T1000 (cell line): ENCODE measurements at places on chromosomes 7 and 10.

DNA sequence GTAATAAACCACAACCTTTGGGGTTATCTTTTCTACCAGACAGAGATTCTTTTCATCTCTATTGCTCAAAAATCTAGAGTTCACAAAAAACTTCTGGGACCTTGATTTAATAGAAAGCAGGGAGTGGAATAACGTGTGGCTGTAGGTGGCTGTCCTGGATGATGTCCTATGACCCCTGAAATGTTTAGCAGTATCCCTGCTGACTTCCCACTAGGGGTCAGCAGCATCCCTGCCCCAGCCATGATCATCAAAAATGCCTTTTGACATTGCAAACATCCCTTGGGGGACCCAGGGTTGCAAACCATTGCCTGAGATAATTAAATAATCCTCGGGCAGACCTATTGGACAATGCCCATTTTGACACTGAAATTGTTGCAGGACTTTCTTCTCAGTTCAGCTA lies 177.1 kb downstream of the USP6NL start:
- DNase-seq, result no peak

DNA sequence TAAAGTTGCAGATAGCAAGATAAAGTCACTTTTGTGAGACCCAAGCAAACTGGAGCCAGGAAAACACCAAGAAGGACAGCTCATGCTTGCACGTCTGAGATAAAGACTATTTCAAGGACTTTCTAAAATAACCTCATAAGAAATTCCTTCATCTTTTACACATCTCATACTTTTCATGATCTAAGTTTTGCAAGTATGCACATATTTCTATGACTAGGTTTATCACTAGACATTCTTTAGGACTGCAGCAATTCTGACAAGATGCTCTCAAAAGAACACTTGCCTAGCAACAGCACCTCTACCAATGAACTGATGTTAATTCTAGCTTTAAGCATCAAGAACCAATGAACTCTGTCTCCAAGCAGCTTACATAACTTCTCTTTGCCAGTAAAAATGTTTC lies 457.6 kb downstream of the SEMA3D start:
- no peak for DNase-seq

- no peak for DNase-seq
Observed at GRCh38 chr7:85030893-85031292, 156.0 kb downstream of the SEMA3D start.

- DNase-seq, result no peak
Observed at GRCh38 chr7:12814828-12815227, 127.4 kb downstream of the ARL4A start.

GRCh38 chr7:29494350-29494749 lies 69.3 kb upstream of the PRR15 start:
- no peak for DNase-seq

GRCh38 chr10:11865561-11865960 lies 42.4 kb downstream of the PROSER2 start:
- DNase-seq, result no peak

- no peak for DNase-seq
Observed at GRCh38 chr7:27737178-27737577, 2.8 kb upstream of the TAX1BP1 start.

GRCh38 chr10:32412499-32412853 lies 33.5 kb upstream of the CCDC7 start:
- DNase-seq, result no peak

DNA sequence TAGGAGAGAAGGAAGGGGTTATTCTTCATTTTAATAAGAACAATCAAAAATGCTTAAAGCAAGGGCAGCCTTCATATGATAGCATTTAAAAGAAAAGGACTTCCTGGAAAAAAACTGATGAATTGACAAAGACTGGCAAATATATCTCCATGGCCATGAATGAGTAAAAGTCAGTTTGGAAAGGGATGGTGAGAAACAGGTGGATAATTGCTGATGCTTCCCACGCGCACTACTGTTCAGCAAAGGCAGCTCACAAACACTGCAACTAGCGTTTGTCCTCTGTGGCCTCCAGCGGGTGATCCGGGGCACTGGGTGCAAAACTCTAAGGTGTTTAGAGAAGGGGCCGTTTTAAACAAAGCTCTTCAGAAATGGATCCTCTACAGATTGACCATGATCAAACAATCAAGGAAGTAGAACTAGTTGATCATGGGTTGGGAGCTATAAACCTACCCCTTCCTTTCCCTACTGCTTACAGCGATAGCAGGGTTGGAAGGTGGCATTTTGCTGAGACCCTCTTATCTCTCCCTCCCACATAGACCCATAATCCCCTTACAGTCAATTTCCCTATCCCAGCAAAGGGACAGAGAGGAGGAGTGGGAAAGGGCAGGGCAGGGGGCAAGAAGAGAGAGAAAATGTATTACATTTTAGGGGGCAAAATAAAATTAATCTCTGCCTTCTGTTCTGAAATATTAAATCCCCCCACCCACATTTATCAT lies 53.8 kb downstream of the SMURF1 start:
- no peak for DNase-seq

GRCh38 chr7:36820527-36821170 lies 96.4 kb upstream of the AOAH start:
- DNase-seq, result no peak

GRCh38 chr10:63886281-63887022 lies 365.3 kb downstream of the REEP3 start:
- no peak for DNase-seq
